Smooth muscle cell of the brain vasculature (primary cell): ENCODE measurements at places on chromosomes 6 and 20.

GRCh38 chr6:3983778-3984177, 95.2 kb downstream of the FAM217A start:
- DNase-seq, result no peak

DNA sequence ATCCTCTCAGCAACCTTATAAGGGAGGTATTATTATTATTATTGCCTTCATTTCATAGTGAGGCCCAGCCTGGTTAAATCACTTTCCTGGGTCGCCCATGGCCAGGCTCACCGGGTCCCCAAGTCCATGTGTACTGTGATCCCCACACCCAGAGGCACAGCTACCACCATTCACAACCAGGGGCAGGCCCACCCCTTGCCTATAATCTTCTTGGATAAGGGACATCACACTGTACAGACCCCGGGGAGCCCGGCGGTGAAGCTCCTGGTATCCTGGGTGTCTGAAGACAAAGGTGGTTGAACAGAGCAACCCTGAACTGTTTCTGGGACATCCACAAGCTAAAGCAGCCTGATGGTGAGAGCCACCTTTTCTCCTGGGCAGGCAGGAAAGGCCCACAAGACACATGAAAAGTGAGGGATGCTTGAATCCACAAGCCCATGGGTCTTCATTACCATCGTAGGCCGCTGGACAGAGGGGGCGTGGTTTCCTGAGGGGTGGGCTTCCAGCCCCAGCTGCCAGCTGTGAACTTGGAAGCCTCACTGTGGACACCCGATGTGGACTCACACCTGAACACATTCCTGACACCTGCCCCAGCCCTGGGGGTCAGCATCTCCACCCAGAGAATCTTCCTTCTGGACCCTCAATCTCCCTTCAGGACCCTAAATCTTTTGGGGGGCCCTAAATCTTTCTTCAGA, 185.5 kb upstream of the PMEPA1 start:
- DNase-seq, result no peak

DNA sequence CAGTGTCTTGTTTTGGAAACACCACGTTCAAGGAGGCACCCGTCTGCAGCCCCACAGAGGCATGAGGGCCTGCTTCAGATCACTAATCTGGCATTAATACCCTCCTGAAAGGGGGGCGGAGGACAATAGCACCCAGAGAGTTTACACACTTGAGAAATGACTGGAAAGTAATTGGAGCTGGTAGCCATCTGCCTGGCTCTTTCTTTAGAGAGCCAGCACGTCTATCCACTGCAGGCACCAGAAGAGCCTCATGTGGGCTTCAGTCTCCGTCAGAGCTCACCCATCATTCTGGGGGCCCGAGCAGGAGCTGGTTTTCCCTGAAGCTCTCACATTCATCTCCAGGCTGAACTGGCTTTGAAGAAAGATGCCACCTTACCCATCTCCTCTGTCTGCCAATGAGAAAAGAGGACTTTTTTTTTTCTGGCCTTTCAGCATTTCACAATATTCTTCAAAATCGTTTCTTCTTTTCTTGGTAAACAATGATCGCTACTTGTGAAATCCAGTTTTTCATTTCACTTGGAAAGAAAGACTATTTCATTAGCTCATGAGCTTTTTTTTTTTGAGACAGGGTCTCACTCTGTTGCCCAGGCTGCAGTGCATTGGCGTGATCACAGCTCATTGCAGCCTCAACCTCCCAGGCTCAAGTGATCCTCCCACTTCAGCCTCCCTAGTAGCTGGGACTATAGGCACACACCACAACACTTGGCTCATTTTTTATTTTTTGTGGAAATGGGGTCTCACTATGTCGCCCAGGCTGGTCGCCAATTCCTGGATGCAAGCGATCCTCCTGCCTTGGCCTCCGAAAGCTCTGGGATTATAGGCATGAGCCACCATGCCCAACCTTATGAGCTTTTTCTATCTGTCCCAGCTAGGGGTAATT, 124.7 kb upstream of the ZNF217 start:
- DNase-seq, result no peak

DNA sequence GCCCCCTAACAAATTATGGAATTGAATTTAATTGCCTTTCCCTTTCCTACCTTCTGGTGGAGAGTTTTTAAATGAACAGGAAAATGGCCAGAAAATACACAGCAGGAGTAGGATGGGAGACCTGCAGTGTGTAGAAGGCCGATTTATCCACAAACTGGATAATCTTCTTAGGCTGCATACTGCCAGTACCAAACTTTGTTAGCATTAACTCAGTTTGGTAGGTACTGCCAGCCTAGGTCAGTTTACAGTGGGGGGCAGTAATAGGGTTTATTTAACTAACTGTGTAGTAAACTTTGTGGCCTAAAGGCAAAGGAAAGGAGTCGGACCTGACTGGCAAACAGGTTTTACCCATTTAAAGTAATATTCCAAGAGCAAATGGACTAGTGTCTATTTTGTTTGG, 4.6 kb downstream of the NCOA3 start:
- DNase-seq, result no peak

DNA sequence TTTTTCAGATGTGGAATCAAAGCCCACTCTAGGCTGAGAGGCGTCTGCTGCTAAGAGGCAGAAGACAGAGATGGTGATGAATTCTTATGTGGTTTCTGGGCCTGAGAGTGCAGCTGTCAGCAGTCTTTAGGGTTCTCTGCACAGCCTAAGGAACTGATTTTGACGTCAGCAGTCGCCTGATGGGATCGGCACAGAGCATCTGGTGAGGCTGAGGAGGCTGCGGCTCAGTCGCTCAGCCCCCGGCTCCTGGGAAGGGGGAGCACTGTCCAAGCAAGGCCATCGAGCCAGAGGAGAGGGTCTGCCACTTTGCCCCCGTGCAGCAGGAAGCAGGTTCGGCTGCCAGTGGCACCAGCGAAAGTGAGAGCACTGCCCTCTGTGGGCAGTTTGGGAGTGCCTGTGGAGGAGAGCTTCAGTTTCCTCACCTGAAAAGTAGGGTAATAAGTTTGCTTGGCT, 92.5 kb downstream of the TCP11 start:
- peak; percentile 76 for DNase-seq

GRCh38 chr20:62328684-62329388, 26.0 kb downstream of the ADRM1 start:
- DNase-seq, result no peak

DNA sequence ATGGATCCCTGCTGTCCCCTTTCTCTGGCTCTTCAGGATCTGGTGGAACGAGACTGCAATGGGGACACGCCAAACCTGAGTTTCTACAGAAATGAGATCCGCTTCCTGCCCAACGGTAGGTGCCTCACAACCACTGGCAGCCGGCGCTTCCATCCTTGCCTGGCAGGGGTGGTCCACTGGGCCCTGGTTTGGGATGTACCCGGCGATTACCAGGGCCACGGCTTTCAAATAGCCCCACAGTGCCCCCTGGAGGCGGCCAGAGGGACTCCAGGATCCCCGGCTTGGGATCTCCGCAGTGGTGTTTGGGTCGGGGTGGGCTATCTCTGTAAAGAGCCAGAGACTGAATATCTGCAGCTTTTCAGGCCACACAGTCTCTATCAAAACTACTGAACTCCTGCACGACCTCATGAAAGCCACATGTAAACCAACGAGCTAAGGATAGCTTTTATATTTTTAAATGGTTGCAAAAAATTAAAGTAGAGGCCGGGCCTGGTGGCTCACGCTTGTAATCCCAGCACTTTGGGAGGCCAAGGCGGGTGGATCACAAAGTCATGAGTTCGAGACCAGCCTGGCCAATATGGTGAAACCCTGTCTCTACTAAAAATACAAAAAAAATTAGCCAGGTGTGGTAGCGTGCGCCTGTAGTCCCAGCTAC, 3.7 kb downstream of the OGFR start:
- DNase-seq, result no peak

DNA sequence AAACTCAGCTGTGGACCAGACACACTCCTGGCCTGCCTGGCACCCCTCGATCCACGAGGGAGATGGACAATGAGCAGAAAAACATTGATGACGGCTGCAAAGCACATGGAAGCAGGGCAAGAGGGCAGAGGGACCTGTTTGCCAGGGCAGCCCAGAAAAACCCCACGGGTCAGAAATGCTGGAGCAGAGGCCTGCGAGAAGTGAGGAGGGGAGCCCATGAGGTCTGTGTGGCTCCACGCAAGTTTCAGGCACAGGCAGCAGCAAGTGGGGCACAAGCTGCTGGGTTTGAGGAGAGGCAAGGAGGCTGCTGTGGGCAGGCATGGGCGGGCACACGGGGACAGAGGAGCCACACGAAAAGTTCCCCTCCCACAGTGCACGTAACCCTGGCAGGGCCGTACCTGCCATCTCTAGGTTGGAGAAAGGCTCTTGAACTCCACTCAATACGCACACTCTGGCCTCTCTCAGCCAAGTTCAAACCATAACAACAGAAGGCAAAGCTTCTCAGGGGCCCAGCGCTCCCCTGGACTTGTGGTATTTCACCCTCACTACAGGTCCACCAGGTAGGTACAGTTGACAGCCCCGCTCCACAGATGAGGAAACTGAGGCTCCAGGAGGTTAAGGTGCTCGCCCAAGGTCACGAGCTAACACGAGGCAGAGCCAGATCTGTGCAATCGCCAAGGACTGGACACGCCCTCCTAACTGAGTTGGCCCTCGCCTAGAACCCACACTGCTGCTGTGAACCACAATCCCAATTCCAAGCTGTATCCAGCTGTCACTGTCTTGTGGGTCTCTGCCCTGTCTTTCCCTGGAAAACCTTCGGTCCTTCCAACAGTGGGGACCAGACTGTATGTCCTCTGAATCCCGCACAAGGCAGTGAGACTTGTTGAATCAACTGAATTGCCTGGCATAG, 108.2 kb downstream of the NOL4L start:
- DNase-seq, result no peak

- DNase-seq, result no peak
Observed at GRCh38 chr6:163718537-163718936, 304.0 kb downstream of the QKI start.

GRCh38 chr6:123551939-123552707, 84.6 kb downstream of the TRDN start:
- no peak for DNase-seq

DNA sequence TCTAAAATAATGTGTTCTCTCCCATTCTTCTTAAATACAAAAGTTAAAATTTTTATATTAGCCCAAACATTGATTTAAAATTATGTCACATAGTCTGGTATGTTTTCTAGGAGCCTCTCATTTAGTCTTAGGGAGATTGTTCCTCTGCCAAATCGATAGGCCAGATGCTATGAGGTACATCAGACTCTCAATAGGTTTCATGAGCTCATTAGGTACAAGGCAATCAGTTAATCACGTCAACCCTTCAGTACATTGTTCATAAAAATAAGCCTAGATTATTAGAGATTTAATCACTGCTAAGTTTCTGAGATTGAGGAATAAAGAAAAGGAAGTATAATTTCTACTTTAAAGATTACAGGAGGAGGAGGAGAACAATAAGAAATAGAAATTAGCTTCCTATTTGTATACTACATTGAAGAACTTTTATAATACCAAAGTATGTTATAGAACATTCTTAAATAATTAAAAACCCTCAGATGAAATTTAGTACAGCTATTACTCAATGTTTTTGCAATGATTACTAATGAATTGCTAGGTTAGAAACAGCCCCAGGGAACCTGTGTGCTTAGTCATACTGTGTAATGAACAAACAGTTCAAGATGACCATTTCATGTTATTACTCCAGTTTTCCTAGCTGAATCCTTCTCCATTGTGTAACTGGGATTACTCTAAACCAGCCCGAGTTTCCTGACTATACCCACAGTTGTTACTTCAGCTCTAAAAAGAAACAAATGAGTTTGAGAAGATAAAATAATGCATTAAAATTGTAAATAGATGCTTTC, 117.0 kb downstream of the BMP5 start:
- no peak for DNase-seq

DNA sequence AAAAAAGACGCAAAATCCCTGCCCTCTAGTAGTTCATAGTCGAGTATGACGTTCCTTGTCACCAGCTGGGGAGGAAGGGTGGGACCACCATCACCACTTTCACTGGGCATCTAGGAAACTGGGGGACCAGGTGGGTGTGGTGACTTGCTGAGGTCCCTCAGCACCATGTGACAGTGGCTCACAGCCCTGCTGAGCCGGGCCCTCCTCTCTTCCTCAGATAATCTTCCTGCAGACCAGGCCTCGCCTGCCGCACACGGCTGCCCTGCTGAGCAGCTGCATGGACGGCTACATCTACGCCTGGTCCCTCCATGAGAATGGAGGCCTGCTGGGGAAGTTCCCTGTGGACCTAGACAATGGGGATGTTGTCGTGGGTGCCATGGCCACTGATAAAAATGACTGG, 71.5 kb downstream of the EFCAB8 start:
- no peak for DNase-seq

GRCh38 chr6:21180155-21180554, 413.4 kb upstream of the SOX4 start:
- DNase-seq, result no peak

DNA sequence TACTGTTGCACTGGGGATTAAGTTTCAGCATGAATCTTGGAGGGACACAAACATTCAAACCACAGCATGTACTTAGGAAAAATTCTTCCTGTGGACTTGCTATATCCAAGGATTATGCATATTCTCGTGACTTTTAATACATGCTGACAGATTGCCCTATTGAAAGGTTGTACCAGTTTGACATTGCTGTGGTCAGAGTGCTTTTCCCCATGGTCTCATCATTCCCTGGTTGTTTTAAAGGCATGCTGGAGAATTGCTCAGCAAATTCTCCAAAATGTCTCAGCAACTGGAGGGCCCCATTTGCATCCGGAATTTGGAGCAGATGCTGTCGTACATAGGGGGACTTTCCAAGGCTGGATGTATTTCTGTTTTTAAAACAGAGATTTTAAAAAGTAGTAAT, 7.4 kb downstream of the HECA start:
- no peak for DNase-seq

GRCh38 chr6:85680388-85680787, 37.7 kb upstream of the SYNCRIP start:
- DNase-seq, result no peak

- no peak for DNase-seq
Observed at GRCh38 chr6:90065173-90065572, 170.9 kb downstream of the GJA10 start.

DNA sequence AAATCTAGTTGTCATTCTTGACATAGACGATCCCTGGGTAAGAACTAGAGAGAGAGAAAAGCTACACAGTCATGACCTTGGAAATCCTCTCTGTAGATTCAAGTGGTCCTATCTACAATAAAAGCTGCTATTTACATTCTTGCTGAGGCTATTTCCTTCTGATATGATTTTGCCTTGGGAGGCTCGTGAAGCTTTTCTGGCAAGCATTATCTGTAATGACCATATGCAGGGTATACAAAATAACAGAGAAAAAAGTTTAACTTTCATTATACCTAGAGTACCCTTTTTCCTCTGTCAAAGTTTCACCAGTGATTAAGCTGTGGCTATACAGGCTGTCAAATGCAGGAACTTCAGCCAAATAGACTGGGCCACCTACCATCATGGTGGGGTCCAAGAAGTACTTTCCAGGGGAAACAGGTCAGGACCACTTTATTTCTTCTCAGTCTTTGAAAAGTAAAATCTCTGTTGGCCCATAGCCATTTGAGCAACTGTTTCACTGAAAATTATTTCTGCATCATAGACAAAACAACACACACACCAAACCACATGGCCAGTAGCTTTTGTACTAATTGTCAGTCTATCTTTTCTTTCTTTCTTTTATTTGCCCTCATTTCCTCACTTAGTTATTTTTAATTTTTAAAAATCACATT, 677.0 kb upstream of the ID4 start:
- no peak for DNase-seq

GRCh38 chr6:170271771-170272314, 19.0 kb downstream of the DLL1 start:
- DNase-seq, result no peak
